ENCODE measurements at places on chromosomes 3 and 15.

DNA sequence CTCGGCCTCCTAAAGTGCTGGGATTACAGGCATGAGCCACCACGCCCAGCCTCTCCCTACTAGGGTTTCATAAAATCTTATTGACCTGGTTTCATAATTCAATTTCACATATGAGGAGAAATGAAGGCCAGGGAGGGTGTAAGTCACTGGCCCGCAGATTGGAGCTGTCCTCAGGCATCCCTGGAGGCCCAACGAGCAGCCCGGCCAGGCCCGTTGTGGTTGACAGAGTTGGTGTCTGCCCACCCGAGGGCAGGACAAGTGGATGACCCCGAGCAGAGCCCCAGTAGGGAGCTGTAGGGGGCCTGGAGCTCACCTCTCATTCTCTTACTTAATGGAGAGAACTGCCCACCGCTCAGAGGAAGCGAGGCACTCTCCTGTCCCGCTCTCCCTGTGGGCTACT, 78.9 kb downstream of the CPN2 start:
- no peak for DNase-seq

- no peak for DNase-seq
These were observed 66.4 kb downstream of the ASTE1 start for GRCh38 chr3:130960139-130960795.

DNA sequence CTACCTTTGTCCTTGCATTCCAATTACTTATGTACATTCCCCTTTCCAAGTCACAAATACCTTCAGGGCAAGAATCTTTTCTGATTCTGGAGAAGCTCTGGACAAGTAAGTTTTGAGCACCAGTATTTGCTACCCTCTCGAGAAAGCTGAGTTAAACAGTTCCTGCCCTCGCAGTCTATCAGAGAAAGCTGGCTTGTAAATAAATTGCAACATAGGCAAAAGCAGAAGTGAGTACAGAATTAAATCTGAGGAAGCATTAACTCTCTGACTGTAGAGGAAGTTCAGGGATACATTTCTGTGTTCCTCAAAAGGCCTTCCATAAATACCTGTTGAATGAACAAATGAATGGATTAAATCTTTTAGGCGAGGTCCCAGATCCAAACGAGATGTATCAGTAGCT, 1.2 kb downstream of the OSBPL11 start:
- DNase-seq: no peak

GRCh38 chr3:46935168-46935858, 41.2 kb downstream of the CCDC12 start:
- no peak for DNase-seq

DNA sequence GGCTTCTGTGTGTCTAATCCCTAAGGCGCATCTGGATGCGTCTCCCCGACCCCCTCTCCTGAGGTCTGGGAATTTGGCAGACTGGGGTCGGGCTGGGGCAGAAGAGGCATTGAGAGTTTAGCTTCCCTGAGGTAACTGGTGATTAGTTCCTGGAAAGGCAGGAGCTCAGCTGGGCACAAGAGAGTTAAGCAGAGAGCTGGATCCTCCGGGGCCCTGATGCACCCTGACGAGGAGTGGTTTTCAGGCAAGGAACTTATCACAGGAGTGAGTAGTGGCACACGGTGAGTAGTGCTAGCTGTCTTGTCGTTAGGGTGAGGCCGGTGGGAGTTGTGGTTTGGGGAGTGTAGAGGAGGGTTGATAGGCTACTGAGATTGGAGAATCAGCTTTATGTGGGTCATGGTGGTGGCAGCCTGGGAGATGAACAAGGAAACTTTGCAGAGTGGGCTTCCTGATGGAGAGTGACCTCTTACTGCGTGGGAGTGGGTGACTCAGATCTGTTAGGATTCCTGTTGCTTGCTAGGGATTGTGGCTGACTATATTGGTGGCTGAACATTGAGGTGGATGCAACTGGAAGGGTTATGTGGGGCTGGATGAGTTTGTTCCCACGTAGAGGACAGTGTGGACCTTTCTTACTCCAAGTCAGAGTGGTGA, 897 bp downstream of the RAD54L2 start:
- no peak for DNase-seq

DNA sequence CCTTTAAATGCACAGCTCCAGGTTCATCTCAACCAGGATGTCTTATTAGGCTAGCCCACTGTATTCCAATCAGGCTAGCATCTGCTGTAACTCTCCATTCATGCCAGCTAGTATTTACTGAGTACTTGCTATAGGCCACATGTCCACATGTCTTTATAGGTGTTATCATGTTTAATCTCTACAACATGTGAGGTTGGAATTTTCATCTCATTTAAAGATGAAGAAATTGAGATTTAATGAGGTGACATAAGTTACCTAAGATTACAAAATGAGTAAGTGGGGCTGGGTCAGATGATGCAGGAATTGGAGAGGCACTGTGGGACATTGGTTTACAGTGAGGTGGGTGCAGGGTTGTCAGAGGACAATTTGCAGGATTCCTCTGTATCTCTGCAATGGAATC, 2.9 kb downstream of the IFT122 start:
- DNase-seq: no peak

DNA sequence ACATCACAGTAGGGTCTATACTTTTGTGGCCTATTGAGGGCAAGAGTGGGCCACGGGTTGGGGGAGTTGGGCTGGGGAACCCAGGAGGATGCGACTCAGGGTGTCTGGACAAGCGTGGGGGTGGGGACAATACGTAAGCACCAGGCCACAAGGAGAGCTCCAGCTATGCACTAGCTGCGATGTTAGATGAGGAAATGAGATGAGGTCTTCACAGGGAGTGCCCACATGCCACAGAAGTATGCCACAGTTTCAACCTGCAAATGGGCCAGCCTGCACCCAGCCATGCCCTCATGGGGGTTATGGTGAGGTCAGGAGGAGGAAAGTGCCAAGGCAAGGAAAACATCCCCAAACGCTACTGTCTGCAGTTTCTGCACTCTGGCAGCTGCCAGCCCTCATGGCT, 30.5 kb downstream of the CACNA2D2 start:
- no peak for DNase-seq

- DNase-seq: no peak
These were observed 98.3 kb downstream of the CYP19A1 start for GRCh38 chr15:51240066-51240465.

- DNase-seq: no peak
These were observed 40.8 kb downstream of the HMG20A start for GRCh38 chr15:77461486-77461885.

DNA sequence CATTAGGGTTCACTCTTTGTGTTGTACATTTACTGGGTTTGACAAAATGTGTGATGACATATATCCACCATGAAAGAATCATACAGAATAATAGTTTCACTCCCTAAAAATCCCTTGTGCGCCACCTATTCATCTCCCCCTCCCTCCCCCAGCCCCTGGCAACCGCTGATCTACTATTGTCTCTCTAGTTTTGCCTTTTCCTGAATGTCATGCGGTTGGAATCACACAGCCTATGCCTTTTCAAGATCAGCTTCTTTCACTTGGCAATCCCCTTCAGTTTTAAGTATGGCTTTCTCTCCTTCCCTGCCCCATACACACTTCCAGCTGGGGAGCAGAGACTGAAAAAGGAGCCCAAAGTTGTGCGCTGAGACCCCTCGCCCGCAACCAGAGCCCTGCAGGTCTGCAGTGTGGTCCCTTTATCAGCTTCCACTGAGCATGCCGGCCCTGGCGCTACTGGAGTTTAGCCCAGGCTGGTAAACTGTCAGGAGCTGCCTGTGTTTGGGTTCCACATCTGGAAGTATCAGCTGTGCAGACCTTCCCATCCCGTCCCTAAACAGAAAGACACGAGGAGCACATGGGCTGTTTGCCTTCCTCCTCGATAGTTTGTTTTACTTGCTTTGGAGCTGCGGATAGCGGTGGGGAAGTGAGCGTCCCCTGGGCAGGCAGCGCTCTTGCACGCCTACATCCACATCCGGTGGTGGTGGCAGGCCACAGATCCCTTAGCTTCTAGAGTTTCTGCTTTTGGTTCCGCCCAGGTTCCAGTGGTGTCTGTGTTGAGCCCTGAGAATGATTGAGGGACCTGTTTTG, 12.3 kb downstream of the BOC start:
- DNase-seq: no peak

DNA sequence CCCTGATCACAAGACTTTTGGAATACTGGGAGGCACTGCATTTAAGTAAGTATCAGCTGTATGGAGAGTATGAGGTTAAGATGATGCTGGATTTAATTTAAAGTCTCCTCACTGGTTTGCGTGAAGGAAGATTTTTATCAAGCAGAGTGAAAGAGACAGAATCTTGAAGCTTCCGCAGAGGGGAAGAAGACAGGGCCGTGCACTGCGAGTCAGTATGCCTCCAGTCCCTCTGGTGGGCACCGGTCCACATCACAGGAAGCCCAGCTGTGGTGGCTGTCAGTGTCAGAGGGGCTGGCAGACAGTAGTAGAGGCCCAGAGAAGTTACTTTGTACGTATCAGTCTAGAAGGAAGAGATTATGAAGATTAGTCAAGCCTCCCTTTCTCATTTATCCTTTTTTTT, 379.0 kb upstream of the TPRG1 start:
- DNase-seq: no peak

DNA sequence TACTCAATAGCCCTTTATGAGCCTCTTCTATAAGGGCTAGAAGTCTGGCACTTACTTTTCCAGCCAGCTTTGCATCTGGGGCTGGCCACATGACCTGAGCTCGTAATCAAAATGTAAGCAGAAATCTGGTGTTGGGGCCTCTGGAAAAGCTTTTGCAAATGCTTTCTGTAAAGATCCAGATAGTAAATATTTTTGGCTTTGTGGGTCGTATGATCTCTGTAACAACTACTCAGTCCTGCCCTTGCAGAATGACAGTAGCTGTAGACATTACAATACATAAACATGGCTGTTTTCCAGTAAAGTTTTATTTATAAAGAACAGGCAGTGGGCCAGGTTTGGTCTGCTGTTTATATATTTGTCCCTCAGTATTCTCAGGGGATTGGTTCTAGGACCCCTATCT, 46.2 kb upstream of the THRB start:
- no peak for DNase-seq

DNA sequence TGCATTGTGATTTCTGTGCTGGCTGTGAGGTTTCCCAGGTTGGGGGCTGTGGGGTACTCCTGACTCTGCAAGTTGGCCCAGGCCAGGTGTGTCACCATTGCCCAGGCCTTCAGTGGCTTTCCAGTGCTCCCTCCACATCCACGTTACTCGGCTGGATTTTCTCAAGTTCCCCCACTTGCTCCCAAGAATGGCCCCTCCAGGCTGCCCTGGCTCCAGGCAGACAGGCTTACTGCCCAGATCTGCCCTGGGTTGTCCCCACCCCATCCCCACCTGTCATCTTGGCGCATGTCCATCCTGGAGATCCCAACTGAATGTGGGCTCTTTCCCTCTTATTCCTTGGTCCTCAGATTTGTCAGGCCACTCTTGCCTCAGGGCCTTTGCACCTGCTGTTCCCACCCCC, 3.6 kb downstream of the APBA2 start:
- no peak for DNase-seq

DNA sequence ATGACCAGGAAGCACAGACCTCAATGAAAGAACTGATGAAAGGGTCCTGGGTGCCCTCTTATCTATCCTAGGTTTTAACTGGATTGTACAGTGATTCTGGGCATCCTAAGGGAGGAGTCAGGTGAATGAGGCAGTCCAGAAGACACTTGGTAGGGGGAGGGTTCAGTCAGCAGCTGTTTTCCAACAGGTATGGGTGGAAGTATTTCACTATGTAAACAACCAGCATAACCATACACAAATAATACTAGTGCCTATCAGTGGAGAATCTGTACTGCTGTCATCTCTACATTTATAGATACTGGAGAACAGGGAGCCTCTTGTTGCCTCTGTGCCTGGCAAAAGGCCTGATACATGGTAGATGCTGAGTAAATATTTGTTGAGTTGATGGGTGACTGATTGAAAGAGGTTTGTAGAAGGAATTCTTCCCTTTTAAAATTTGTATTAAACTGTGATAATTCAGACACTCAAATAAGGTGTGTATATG, 328.5 kb downstream of the RBMS3 start:
- no peak for DNase-seq

GRCh38 chr3:197833930-197834715, 43.1 kb downstream of the LRCH3 start:
- no peak for DNase-seq

DNA sequence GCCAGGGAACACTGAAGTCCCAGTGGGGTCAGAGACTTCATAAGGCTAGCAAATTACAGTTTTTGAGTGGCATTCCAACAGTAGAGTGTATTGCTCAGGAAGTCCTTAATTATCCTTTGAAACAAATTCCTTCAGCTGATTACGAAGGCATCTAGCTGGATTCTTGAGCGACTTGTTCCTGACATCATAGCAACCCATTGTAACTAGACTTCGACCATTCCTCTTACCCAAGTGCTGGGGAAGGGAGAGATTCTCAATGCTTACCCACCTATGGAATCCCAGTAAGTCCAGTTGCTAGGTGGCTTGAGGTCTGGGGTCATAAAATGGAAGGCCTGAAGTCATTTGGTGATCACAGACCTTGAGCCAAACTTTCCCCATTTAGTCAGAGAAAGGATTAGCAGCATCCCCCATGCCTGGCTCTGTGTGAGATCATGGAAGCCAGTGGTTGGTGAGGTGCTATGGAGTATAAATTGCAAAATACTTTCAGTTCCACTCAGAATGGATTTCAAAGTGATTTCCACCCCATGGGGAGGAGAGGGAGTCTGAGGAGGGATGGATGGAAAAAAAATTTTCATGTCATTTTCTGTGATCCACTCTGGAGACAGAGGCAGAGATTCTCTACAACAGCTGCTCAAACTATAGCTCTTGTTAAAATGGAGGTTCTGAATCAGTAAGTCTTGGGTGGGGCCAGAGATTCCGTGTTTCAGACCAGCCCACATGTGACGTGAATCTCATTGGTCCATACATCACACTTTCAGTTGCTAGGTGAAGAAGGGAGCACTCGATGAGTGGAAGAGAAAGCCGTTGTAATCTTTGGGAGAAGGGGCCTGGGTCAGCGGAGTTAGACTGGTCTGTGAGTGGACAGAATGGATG, 45.7 kb downstream of the CD86 start:
- DNase-seq: no peak

GRCh38 chr3:86991840-86992435, 989 bp upstream of the VGLL3 start:
- DNase-seq: no peak

Measured in activated T-helper 1 cell treated with Interleukin-2 at 50 U/mL for 16 hours (primary cell).